ENCODE measurements at places on chromosomes 6 and 20. TPM values are rescaled to one million over a fixed set of nuclear protein-coding genes. Genes with fewer than 3 reads are reported as not detected.

- DNase-seq = no peak
Measured at GRCh38 chr6:125481056-125481455, 179.3 kb upstream of the HDDC2 start.

DNA sequence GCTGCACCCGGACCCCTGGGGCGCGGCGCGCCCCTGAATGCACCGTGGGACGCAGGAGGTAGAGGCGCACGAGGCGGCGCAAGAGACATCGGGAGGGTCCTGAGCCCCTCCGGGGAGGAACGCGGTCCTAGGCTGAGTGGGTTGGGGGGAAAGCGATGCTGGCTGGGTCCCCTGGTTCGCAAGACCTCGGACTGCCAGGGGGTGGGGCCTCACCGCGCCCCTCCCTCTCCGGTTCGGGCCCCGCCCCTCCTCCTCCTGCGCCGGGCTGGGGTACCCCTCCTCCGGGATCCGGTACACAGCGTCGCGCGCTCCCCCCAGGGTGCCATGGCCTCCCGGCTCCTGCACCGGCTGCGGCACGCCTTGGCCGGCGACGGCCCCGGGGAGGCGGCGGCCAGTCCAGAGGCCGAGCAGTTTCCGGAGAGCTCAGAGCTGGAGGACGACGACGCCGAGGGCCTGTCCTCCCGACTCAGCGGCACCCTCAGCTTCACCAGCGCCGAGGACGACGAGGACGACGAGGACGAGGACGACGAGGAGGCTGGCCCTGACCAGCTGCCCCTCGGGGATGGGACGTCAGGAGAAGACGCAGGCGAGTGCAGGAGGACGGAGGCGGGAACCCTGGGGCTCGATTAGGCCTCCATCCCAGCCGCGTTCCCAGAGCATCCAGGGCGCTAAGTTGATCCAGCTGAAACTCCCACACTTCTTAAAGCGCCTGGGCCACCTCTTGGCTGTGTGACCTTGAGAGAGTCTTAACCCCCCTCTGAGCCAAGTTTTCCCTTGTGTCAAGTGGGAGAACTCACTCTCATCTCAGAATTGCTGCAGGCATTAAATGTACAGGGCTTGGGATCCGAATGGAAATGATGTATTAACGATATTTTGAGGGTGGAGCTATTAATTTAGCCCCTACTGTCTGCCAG lies 541 bp downstream of the SNX21 start:
- DNase-seq = peak; percentile 57

DNA sequence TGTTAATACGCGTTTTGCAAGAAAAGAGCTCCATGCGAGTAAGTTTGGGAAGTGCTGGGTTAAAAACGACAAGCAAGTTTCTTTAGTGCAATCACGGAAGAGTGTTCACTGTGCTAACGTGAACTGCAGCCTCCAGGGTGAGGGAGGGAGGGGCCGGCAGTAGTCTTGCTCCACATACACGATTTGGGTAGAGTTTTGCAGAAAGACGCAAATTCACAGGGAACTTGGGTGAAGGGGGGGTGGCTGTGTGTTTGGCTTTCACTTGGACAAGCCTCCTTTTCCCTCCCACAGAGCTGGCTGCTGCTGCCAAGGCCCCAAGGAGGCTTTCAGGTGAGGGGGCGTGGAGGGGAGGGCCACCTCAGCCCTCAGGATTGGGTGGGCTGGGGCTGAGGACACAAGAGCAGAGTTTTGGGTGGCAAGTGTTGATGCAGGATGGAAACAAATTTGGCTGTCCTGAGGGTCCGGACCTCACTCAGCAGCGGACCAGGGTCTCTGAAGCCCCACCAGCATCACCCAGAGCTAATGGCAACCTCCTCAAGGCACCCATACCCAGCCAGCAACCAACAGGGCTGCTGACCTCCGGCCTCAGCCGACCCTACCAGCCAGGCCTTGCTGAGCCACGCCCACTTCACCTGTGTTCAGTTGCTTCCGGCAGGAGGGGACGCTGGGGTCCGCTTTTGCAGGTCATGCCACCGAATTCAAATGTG lies 204.5 kb downstream of the ERMARD start:
- DNase-seq = no peak

DNA sequence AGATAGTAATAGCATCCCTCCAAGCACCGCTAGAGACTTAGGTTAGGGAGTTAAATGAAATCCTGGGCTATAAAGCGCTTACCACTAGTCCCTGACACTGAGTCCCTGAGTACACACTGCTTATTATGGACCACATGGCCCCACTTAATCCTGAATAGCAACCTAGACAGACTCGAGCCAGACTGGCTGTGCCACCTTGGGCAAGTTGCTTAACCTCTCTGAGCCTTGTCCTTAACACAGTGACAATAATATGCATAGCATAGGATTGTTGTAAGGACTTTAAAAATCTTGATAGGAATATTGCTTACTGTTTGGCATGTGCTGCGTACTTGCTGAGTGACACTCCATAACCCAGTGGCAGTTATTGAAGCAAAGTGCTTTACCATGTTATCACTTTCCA lies 125.6 kb upstream of the SASH1 start:
- DNase-seq = no peak

GRCh38 chr6:100175814-100176310 lies 181.8 kb upstream of the MCHR2 start:
- peak; percentile 43 for DNase-seq

GRCh38 chr6:17673543-17674254 lies 33.0 kb downstream of the NUP153 start:
- DNase-seq = no peak

- no peak for DNase-seq
Measured at GRCh38 chr6:42727087-42727611, 4.8 kb upstream of the PRPH2 start.

- no peak for DNase-seq
Measured at GRCh38 chr6:165767228-165767627, 104.2 kb upstream of the PDE10A start.

SLC2A10 gene
- total RNA-seq = 7.3 TPM

HS3ST5 gene
- total RNA-seq = not detected

ATRN gene
- 28.5 TPM for total RNA-seq

AVP gene
- total RNA-seq = not detected

Data from A172 (cell line).